Mucosa of descending colon (tissue), 3 donors: ENCODE measurements at places on chromosomes 3 and 15. TPM values are rescaled to one million over a fixed set of nuclear protein-coding genes. Genes with fewer than 3 reads are reported as not detected.

Gene RTP3
- not detected for total RNA-seq

Gene SPATA12
- total RNA-seq, result 0.14 TPM

DNA sequence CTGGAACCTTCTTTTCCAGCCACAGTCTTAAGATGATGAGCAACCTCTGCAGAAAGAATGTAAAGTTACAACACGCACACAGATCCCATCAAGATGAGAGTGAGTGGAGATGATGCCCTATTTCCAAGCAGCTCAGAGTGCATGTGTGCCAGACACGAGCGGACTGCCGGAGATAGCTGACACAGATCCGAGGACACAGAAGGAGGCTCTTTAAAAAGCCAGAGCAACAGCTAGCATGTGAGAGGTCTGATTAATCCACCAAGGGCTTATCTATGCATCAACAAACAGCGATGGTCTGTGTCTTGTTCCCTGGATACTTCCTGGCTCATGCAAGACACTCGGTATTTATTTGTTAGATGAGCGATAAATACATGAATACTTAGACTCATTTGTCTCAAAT is 128.6 kb upstream of the DLG1 start:
- peak; percentile 14 for DNase-seq

DNA sequence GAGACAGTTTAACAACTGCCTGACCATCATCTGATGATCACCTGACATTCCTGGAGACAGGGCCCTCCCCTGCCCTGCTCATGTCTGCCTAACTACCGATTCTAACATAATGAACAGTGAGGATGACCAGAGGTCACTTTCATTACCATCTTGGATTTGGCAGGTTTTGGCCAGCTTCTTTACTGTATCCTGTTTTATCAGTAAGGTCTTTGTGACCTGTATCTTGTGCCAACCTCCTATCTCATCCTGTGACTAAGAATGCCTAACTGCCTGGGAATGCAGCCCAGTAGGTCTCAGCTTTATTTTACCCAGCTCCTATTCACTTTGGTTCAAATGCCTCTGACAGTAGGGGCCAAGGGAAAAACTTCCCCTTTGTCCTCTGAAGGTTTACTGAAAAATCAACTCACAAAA is 40.2 kb downstream of the METTL6 start:
- DNase-seq, result no peak

GRCh38 chr3:196341137-196341536 is 2.9 kb upstream of the TM4SF19 start:
- no peak for DNase-seq

DNA sequence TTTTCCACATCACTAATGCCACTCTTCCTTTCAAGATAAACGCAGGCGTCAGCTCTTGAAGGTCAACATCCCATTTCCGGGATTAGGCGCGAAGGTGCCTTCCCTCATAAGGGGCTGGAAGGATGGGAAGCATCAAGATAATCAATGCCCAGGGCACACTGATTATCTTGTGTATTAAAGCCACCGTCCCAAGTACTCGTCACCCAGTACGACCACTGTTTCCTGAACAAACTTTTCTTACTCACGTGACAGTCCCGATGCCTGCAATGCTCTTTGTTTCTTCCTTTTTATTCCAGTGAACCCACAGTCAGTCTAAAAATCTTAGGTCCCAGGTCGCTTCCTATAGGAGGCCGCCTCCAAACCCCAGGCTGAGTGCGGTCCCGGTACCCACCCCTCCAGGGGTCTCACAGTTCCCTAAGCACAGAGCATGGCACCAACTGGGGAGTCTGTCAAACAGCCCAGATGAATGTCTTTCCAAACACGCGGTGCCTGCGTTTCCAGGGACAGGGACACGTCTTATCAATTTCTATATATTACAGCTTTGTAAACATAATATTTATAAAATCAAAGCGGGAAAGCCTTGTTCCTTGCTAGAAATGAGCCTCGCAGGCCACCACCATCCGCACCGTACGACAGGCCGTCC is 589 bp downstream of the ANAPC13 start:
- DNase-seq, result no peak

- no peak for DNase-seq
Observed at GRCh38 chr3:64023861-64024223, 548 bp upstream of the PSMD6 start.

- DNase-seq, result peak; percentile 44
Observed at GRCh38 chr15:40342416-40343320, 1.9 kb upstream of the CCDC9B start.
